ENCODE measurements at places on chromosomes 2 and 18.

DNA sequence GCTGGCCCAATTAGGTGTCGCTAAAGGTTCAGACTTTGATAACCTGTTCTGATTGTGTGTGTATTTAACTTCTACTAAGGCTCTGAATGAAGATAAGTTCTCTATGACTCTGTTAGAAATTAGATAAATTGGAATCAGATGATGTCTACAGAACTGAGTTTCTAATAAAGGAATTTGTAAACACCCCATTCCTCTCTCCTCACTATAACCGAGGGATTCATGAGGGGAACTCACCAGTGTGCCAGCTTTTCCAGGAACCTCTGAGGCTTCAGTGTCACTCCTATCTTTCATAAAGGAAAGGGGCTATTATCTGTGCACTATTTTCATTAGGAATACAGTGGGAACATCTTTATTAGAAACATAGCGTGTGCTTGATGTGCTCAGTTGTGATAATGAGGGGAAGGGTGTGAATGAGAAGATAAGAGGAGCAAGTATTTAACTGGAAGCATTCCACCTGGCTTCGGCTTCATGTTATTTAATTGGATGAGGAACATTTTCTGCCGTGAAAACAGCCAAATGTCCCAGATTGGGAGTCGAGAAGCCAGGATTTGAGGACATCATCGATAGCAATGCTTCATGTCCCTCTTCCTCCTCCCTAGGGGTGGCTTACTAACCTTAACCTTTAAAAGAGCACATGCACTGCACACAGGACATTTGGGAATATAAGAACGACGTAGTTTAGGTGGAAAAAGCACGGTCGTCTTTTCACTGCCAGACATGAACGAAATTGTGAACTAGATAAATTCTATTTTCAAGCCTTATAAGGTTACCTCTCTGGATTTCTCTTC is 84.8 kb upstream of the TCF4 start:
- DNase-seq: no peak

- no peak for DNase-seq
Measured at GRCh38 chr2:97688062-97688827, 18.7 kb downstream of the C2orf92 start.

DNA sequence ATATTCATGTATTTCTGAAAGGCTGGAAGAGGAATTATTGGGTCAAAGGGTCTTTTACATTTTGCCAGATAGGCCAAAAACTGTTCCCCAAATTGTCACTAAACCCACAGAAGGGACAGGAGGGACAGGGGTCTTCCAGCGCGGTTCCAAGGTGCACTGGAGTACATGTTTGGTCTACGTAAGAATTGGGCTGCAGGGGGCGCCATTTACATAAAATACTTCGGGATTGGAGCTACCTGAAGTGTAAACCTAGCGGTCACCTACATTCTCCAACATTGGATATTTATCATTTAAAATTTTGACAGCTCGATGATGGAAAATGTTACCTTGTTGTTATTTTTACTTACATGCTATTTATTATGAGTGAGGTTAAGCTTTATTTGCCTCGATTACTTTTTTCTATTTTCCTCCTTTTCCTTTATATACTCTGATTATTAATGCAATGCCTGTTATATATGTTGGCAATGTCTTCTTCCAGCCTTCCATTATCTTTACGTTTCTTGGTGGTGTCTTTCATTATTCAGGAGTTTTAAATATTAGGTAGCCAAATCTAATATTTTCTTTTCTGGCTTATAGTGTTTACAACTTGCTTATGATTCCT is 43.0 kb upstream of the RAB6C start:
- peak; percentile 75 for DNase-seq

- DNase-seq: no peak
Measured at GRCh38 chr2:182615036-182615435, 101.0 kb upstream of the DNAJC10 start.

GRCh38 chr2:55899881-55900280 is 23.7 kb downstream of the EFEMP1 start:
- no peak for DNase-seq
